Esophagus muscularis mucosa (tissue), 4 donors: ENCODE measurements at places on chromosomes 7 and 10. TPM values are rescaled to one million over a fixed set of nuclear protein-coding genes. Genes with fewer than 3 reads are reported as not detected.

The CCL26 gene
- not detected for total RNA-seq

GRCh38 chr10:100996678-100997359, 2.8 kb upstream of the LZTS2 start:
- DNase-seq: no peak

- DNase-seq: no peak
Measured at GRCh38 chr7:5624386-5625365, 156.8 kb downstream of the RNF216 start.

DNA sequence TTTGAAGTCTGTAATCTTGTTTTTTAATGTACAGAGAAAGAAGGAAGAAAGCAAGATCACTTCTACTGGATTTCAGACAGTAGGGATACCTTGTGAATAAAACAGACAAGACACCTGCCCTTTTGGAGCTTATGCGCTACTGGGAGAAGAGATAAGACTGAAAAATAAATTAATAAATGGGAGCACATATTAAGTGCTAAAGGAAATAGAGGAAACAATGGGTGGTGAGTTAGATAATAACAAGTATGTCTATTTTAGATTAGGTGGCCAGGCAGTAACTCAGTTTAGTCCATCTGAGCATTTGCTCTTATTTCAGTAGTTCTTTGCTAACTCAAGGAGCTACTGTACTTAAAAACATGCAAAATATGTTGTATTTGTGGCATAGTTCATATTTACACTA, 15.9 kb downstream of the MIOS start:
- DNase-seq: no peak

DNA sequence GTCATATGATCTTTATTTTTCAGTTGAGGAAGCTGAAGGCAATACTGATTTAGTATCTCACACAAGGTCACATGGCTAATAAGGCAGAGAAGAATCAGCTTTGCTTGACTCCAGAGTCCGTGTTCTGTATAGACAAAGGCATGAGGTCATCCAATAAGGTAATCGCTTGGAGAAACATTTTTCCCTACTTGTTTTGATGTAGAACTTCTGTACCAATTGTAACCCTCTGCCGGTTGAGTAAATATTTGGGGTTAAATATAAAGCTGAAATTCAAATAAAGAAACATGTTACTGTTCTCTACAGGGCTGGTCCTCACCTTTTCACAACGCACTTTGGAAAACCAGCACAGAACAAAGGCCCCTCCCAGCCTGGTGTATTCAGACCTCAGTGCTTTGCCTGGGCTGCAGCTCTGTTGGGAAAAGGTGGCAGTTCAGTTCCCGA, 83.0 kb upstream of the INSYN2A start:
- no peak for DNase-seq

DNA sequence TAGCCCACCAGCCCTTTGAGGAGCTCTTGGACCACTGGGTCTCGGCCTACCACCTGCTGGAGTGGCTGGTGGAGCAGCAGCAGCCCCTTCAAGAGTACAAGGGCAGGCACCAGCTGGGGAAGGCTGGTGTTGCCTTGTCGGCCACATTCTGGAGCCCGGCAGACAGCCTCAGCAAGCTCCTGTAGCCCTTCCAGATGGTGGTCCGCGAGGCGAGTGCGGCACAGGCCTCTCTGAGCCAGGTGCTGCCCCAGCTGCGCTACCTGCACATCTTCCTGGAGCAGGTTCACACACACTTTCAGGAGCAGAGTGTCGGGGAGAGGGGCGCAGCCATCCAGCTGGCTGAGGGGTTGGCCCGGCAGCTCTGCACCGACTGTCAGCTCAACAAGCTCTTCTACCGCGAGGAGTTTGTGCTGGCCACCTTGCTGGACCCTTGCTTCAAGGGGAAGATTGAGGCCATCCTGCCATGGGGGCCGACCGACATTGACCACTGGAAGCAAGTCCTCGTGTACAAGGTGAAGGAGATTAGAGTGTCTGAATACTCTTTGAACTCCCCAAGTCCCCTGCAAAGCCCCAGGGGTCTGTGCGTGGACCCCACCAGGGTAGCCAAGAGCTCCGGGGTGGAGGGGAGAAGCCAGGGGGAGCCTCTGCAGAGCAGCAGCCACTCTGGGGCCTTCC, 7.0 kb upstream of the ACTR3C start:
- no peak for DNase-seq

DNA sequence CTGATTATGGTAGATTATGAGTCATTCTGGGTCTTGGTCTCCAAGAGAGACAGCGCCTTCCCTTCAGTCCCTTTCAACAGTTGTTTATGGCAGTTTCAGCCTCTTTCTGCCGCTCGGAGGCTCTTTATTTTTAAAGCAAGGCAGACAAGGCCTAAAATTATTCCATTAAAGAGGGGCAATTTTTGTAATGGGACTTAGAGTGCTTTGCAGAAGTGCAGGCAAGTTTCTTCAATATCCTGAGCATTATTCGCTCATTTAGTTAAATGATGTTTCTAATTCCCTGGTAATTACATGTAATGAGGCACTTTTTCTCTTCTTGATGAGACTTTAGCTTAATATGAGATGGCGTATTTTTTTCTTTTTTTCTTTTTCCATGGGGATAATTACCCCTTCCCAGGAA, 33.6 kb downstream of the BUB3 start:
- DNase-seq: peak; percentile 12

The CDH23 gene
- total RNA-seq: 29.6 TPM

DNA sequence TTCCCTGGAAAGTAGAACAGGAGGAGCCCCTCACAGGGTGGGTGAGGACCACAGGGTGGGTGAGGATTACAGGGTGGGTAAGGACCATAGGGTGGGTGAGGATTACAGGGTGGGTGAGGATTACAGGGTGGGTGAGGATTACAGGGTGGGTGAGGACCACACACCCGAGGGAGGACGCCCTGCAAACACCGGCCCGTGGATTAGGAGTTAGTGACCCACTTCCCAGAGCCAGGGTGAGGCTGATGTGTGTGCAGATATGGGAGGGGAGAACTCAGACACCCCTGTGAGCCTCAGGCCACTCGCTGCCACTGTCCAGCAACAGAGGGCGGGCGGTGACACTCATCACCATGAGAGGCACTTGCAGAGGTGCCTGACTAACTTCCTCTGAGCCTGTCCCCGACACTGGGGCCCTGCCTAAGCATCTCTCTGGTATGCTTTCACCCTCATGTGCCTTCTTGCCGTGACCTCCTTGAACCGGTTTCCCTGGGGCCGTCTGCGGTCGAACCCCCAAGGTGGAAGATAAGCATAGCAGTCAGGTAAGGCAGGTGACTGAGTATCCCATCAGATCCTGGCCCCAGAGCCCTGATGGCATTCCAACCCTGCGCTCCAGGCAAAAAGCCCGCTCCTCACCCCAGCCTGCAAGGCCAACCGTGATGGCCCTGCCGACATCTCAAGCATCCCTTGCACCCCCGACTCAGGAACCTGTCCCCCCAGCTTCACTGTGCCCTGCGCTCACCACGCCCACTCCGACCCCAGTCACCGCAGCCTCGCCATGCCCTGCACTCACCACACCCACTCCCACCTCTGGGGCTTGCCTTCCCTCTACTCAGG, 74.1 kb downstream of the FAM53B start:
- DNase-seq: no peak

GRCh38 chr7:105647591-105647990, 66.3 kb upstream of the EFCAB10 start:
- no peak for DNase-seq
